Fibroblast of mammary gland (primary cell): ENCODE measurements at places on chromosomes 2 and 18.
A peak's percentile ranks its signal among the peaks of the same experiment; 100 is the strongest.

- peak; percentile 80 for DNase-seq
Measured at GRCh38 chr2:47354013-47354847, 48.7 kb upstream of the MSH2 start.

- DNase-seq: no peak
Measured at GRCh38 chr2:2318949-2319348, 12.1 kb downstream of the MYT1L start.

- no peak for DNase-seq
Measured at GRCh38 chr18:8036551-8036950, 469.4 kb downstream of the PTPRM start.

- DNase-seq: no peak
Measured at GRCh38 chr2:214631406-214631805, 178.1 kb downstream of the BARD1 start.

DNA sequence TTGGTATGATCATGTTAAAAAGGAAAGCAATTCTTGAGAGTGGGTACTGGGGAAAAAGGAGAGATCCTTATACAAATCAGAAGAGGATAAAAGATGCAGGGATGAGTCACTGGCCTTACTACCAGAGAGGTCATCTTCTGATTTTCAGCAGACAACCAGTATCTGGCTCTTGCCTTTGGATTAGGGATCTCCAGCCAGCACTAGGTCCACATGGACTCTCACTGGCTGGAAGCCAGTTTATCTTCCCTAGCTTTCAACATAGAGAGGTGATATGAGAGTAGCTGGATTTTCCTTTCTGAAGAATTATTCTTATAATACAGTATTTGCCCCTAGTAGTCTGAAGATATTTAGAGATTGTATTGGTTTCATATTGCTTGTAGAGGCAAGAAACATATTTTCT, 30.2 kb downstream of the CERKL start:
- DNase-seq: peak; percentile 10

- DNase-seq: no peak
Measured at GRCh38 chr2:100109986-100110613, 32.3 kb downstream of the AFF3 start.

- no peak for DNase-seq
Measured at GRCh38 chr2:195543063-195543462, 114.0 kb upstream of the SLC39A10 start.

DNA sequence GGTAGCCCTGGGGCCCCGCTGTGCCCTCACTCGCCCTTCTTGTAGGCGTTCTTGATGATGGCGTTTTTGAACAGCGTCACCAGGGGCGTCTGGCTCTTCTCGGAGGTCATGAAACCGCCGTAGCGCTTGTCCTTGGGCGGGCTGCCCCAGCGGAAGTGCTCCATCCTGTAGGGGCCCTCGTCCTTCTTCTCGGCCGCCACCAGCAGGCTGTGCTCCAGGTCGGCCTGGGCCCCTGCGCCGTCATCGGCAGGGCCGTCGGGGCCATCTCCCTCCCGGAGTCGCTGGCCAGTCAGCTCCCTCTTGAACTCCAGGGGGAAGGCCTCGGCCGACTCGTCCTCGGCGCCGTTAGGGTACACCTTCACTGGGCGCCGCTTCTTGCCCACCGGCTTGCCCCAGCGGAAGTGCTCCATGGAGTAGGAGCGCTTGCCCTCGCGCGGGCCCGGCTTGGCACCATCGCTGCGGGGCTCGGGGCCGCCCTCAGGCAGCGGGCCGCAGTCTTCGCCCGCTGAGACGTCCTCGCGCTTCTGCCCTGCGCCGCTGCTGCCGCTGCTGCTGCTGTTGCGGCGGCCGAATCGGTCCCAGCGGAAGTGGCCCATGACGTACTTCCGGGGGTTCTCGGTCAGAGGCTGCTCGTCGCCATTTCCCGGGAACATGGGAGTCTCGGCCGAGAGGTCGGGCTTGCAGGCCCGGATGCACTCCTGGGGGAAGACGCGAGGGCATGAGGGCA, 7.2 kb downstream of the POMC start:
- peak; percentile 57 for DNase-seq

- DNase-seq: peak; percentile 59
Measured at GRCh38 chr2:54486766-54487165, 30.6 kb downstream of the SPTBN1 start.

- no peak for DNase-seq
Measured at GRCh38 chr2:132559921-132560320, 110.1 kb downstream of the LYPD1 start.

- peak; percentile 65 for DNase-seq
Measured at GRCh38 chr2:44596537-44597320, 235.0 kb downstream of the CAMKMT start.

DNA sequence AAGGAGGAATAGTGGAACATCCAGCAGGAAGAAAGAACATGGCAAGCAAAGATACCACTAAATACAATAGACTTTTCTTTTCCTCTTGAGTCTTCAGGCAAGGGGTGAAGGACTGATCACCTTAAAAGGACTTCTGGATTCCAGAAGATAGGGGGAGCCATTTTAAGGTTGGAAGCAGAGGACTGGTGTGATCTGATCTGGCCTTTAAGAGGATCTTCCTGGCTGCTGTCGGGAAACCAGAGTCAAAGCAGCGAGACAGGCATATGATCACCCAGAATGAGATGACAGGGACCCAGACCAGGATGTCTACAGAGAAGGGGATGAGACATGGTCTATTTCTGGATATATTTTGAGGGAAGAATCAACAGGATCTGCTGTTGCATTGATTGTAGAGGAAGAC, 558.0 kb downstream of the STK39 start:
- peak; percentile 6 for DNase-seq

- no peak for DNase-seq
Measured at GRCh38 chr2:239855863-239856587, 169.1 kb downstream of the NDUFA10 start.

- DNase-seq: peak; percentile 69
Measured at GRCh38 chr2:190343536-190344275, at the start of gene INPP1. TSS of gene INPP1 (plus strand) at chr2:190343589. CDS start at chr2:190360103, 16,514 bp downstream.

GRCh38 chr18:1012775-1013174, 108.1 kb downstream of the ADCYAP1 start:
- DNase-seq: no peak

DNA sequence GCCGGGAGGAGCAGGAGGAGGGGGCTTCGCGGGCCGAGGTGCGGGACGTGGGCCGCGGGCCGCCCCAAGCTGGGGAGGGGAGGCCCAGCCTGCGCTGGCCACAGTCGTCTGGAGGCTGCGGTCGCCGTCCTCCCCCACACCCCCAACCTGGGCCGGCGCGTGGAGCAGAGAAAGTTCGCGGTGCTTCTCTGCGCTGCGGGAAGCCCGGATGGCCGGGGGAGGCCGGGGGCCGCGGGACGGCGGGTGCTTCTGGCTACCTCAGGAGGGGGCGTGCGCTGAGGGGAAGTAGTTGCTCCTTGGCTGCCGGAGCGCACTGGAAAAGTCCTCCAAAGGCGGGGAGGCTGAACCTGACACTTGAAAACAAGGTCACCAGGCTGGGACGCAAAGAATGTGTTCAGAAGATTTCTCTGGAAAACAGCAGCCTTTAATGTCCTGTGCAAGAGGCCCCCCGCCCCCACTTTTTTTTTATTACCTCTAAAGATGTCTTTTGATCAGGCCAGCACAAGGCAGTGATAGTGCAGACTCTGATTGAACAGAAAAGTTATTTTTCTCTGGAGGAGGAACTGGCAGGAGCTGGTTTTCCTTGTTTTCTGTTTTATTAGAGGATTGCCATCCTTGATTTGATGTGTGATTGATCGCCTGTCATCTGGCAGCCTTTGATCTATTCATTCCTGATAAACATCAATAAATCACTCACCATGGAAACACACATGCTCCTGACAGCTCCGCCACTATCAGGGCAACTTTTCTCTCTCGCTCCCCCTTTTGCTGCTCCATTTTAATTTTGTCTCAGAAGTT, 1.6 kb downstream of the TSHZ1 start:
- no peak for DNase-seq

GRCh38 chr2:96694816-96695455, 44.9 kb downstream of the LMAN2L start:
- no peak for DNase-seq

DNA sequence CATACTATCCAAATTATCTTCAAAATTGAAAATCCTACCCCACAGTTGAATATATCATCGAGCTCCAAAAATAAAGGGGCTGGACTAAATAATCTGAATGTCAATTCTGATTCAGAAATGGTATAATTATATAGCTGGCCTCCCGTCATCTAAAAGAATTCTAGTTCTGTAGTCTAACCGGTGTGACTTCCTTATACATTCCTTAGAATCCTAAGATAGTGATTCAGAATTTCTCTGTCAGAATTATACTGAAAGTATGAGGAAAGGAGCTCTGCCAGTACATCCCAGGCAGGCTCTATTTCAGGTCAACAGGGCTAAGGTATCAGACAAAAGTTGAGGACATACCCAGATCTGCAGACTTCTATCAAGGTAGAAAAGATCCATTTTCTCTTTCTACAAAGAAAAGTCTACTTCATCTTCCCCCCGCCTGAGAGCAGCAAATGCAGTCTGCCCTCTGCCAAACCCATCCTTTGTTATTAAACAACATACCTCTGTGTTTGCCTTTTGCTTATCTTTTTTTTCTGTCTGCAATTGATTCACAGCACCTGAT, 128.5 kb downstream of the METTL4 start:
- no peak for DNase-seq

DNA sequence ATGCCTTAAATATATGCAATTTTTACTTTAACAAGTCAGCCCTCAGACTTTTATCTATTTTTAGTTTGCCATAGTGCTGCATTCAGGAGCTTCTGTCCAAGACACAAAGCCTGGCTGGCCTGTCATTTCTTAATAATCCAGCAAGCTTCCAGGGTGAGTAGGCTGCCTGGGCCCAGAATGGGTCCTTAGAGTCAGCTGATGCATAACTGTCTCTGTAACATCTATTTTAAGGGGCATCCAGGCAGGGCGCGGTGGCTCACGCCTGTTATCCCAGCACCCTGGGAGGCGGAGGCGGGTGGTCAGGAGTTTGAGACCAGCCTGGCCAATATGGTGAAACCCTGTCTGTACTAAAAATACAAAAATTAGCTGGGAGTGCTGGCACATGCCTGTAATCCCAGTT, 11.8 kb upstream of the GNLY start:
- DNase-seq: no peak

GRCh38 chr2:133345638-133346037, 222.6 kb downstream of the NCKAP5 start:
- DNase-seq: no peak

GRCh38 chr2:26196683-26197418, 24.0 kb downstream of the GAREM2 start:
- DNase-seq: no peak

DNA sequence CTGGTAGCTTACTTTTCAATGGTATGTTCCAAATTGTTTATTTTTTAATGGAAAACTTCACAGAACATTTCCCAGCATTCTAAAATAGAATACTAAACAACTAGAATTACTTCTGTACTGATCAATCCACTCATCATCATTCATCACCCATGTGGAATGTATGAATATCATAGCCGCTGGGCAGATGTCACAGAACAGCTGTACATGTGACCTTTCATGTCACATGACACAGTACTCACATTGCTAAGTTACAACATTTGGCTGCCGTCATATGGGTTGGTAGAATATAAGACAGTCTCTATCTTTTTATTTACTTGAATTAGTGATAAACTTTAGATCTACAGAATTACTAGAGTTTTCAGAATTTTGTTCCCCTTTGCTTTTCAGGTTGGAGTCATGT, 387.6 kb downstream of the ZEB2 start:
- peak; percentile 86 for DNase-seq

- no peak for DNase-seq
Measured at GRCh38 chr2:3172265-3172935, 205.2 kb downstream of the EIPR1 start.

GRCh38 chr2:27245626-27246025, 17.2 kb downstream of the SLC30A3 start:
- DNase-seq: no peak

DNA sequence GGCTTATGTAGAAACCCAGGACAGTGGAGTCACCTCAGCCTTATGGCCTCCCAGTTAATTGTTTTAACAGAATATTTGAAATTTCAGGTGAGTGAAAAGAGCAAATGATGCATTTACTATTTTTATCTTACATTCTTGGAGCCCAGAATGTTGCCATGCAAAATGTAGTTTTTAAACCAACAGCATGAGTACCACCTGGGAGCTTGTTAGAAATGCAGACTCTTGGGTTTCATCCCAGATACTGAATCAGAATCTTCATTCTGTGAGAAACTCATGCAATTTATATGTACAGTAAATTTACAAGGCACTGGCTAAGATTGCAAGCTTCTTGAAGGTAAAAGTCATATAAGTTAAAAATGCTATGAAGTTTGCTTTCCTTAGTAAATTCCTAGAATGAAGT, 654.5 kb upstream of the CDH2 start:
- DNase-seq: peak; percentile 18

DNA sequence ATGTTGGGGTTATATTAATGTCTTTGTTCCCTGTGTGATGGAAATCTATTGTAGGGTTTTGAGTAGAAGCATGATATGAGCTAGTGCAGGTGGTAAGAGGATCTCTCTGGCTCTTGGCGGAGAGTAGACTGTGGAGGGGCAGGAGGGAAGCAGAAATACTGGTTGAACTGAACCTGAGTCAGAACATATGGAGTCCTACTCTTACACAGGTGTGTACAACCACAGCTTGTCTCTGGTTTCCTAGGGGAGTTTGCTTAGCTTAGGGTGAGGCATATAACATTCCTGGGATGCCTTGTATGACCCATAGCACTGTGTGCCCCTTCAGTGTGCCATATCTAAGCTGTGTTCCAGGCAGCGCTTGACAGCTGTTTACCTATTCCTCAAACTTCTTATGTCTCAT, 97.3 kb upstream of the GCFC2 start:
- no peak for DNase-seq

- DNase-seq: no peak
Measured at GRCh38 chr18:62490967-62491695, 31.7 kb upstream of the ZCCHC2 start.

DNA sequence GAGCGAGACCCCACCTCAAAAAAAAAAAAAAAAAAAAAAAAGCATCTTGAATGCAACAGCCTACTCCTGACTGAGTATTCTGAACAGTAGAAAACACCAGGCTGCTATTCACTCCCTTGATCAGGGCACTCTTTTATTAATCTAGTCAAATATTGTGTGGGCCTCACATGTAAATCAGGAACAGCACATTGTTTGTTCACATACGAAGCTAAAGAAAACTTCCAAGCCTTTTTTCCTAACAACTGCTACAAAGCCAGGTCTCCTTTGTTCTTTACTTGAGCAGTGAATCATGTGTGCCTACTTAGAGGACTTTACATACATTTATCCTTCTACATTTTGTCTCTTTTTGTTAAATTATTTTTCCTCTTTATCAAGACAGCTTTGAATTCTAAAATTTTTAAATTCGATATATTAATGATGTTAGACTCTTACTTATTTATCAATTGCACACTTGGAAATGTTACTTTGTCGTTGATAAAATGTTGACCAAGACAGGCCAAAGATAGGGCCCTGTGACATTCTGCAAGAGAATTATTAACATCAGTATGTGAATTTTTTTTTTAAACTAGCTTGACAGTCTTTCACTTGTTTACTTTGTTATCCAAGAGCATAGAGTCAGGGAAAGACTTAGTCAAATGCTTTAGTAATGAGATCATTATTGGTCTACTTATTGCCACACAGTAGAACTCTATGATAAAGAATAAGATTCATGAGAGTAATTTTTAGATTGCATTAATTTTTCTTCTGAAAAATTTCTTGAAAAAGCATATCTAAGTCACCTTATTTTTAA, 13.2 kb downstream of the SPATS2L start:
- DNase-seq: peak; percentile 74
